ENCODE measurements at places on chromosomes 11 and 22.

GRCh38 chr11:112525270-112525669, 264.6 kb upstream of the PLET1 start:
- peak; percentile 47 for DNase-seq

GRCh38 chr22:19772673-19773469, 12.3 kb downstream of the TBX1 start:
- DNase-seq = no peak

GRCh38 chr11:31160504-31161422, 208.8 kb downstream of the DCDC1 start:
- DNase-seq = peak; percentile 27

DNA sequence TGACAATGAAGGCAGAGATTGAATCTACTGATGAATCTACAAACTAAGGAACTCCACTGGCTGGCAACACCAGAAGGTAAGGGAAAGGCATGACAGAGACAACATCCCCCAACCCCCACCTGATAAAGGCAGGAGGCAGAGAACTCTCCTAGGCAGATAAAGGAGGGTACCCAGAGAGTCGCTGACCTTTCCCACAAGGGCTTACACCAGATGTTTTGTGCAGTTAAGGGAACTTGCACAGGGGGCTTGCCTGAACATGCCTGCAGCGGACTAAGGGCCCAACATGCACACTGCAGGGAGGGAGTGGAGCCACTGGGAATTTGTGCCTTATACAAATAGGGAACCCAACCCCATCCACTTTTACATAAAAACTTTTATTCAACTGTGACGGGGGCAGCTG, 1996.9 kb upstream of the RAG2 start:
- no peak for DNase-seq

- DNase-seq = no peak
Measured at GRCh38 chr11:41720761-41721160, 261.3 kb upstream of the LRRC4C start.
